ENCODE measurements at places on chromosomes 4 and X.
A peak's percentile ranks its signal among the peaks of the same experiment; 100 is the strongest.

DNA sequence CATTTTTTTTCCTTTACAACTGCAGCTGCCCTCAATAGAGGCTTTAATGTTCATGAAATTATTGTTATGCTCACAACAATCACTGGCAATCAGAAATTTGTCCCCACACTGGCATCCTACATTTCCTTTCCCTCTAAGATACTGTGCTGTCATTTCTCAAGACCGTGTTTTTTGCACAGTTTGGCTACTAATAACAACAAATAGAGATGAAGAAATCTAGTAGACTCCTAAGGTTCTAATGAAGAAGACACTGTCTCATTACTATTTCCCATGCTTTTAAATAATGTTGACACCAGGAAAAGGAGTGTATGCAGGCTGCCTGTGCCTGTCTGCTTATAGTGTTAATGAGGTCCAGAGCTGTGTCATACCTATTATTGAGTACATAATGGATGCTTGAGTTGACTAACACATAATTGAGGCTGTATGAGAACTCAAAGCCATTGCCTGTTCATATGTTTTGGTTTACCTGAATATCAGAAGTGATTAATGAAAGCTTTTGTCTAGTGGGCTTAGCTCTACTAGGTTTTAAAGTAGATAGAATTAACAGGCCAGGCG lies 1.5 kb upstream of the EIF4E start:
- DNase-seq, result no peak

DNA sequence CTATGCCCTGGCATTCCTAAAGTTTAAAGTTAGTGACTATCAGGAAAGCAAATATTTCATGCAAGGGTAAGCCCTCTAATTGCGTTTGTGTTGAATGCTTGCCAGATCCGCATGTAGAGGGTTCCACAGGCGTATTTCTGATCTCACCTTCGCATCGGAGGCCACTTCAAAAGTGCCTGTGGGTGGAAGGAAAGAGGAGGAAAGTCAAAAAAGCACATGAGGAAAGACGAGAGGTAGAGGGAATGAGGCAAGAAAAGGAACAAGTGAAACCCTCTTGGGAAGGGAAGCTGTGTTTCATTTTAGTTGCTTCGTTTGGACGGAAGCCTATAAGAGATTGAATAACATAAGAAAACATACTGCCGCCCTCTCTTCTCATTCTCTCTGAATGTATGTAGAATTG lies 628.8 kb downstream of the SPRY1 start:
- DNase-seq, result no peak

DNA sequence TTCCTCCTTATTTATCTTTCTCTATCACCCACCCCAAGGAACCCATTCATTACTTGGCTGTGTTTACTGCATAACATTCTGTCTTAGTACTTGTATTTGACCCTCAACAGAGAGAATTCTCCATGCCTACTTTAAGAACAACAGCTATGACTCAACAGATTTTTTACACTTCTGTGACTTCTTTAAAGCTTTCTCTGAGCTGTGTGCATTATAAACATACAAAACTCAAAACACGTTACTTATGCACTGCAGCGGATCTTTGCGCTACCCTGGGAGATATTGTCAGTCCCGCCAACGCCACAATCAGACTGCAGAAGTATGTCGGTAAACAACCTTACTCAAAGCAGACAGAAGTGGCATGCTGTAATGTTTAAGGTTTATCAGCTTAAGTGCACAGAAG lies 35.1 kb downstream of the PRKX start:
- DNase-seq, result no peak

- no peak for DNase-seq
Observed at GRCh38 chr4:67886281-67886680, 2.5 kb upstream of the TMPRSS11D start.

- DNase-seq, result no peak
Observed at GRCh38 chr4:148415500-148415899, 26.7 kb downstream of the NR3C2 start.

- no peak for DNase-seq
Observed at GRCh38 chr4:16608123-16608522, 290.3 kb downstream of the LDB2 start.

- DNase-seq, result no peak
Observed at GRCh38 chr4:155433636-155434360, 57.0 kb upstream of the MAP9 start.

- no peak for DNase-seq
Observed at GRCh38 chr4:84931274-84931673, 35.2 kb downstream of the WDFY3 start.

- DNase-seq, result no peak
Observed at GRCh38 chr4:159014859-159015258, 88.0 kb upstream of the RAPGEF2 start.

DNA sequence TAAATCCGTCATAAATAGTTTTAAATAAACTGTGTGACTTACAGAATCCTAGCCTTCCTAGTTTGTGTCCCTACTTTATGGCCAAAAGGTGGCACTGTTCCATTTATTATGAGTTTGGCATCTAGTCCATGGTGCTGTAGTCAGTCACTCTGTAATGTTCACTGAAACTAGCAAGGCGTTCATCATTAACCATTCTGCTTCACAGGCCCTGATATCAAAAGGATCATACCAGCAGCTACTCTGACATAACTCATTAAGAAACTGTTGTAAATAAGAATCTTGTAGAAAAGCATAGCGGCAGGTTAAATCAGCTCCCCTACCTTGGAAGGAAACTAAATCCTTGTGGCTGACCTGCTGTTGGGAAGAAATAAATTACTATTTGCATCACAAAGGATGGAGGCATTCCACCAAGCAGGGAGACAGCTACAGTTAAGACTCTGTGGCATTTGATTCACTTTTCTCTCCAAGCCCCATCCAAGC lies 919.6 kb upstream of the DIAPH2 start:
- DNase-seq, result no peak

DNA sequence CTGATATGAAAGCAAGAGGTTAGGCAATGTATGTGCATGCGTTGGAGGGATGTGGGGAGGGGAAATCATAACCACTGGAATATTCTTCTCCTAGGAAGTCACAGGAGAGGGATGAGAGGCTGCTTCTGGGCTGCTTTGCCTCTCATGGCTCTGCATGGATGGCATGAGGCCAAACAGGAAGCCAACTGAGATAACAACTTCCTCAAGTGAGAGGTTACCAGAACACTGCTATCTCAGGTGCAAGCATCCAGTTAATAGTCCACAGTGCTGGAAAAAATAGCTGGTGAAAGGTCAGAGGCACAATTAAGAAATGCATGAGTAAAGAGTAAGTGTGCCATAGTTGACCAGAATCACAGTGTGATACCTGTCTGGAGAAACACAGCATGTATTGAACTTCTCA lies 113.3 kb downstream of the ELOVL6 start:
- no peak for DNase-seq

- DNase-seq, result no peak
Observed at GRCh38 chr4:182978152-182978827, 61.1 kb upstream of the DCTD start.

GRCh38 chr4:34372815-34373214 lies 1871.5 kb downstream of the ARAP2 start:
- DNase-seq, result no peak

- DNase-seq, result no peak
Observed at GRCh38 chrX:103120748-103121147, 27.8 kb upstream of the NXF3 start.

DNA sequence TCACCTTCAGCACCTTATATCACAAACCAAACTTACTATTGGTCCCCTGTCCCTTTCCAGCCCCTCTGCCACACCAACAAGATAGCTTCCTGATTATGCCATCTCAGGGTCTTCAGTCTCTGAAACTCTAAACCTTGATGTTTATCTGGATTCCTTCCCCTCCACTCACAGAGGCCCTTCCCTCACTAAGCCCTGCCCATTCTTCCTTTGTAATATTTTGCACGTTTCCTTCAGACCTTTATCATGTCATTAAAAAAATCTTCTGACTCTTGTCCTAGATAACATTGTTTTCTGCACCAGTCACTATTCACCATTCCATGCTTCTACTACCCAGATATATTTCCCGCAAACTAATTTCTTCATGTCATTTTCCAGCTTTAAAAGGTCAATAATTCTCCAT lies 17.7 kb upstream of the CEP135 start:
- DNase-seq, result no peak

GRCh38 chr4:124947622-124948265 lies 235.2 kb upstream of the ANKRD50 start:
- DNase-seq, result no peak

GRCh38 chr4:23311983-23312382 lies 577.9 kb downstream of the PPARGC1A start:
- no peak for DNase-seq

DNA sequence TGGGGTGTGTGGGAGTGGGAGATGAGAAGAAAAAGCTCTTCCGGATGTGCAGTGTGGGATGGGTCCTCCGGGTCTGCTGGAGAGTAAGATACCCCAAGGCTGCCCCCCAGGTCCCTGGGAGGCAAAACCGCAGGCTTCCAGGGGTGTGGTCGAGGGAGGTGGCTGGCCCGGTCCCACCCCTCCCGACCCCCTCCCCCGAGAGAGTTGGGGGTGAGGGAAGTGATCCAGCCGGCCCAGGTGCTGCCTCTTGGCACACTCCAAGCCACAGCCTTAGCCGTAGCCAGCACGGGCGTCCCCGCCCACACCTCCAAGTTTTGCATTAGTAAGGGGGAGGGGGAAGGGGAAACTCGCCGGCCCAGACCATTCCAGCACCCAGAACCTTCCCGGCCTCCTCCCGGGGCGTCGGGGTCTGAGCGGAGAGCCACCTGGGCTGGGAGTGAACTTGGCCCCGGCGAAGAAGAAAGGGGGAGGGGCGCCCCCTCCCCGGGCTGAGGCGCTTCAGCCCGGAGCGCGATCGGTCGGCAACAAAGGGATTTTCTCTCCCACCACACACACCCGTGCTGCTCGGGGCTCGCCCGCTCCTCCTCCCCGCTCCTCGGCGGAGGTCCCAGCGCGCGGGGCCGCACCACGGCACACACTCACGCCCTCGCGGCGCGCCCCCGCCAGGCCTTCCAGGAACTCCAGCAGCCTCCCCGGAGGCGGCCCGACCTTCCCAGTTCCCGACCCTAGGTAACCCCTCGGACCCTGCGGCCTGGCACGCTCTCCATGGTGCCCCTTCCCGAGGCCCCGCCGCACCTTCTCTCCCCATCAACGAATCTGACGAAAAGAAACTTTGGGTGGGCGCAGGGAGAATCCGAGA lies 14.4 kb downstream of the BCOR start:
- no peak for DNase-seq

DNA sequence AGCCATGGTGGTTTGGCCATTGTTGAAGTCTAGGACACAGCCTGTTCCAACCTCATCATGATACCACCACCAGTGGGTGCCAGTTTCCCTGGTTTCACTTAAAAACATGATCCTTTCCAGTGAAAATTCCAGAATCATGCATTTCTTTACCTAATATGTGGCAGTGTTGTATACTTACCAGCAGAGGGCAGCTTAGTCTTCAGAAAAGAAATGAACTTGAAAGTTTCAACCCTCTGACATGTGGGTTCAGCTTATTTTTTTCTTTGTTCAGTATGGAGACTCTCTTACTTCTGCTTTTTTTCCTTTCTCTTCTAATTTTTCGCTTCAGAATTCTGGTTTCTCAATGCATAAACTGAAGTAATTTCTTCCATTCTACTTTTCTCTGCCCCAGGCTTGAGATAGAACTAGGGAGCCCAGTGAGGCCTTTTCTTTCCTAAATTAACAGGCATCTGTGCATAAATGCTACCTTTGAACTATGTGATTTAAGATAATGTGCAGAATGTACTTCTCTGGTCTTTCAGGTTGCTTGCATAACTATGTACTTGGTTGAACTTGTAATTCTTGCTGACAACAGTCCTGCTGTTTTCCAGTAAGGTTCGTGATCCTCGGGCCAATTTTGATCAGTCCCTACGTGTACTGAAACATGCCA lies 10.7 kb downstream of the LIAS start:
- DNase-seq, result peak; percentile 9

DNA sequence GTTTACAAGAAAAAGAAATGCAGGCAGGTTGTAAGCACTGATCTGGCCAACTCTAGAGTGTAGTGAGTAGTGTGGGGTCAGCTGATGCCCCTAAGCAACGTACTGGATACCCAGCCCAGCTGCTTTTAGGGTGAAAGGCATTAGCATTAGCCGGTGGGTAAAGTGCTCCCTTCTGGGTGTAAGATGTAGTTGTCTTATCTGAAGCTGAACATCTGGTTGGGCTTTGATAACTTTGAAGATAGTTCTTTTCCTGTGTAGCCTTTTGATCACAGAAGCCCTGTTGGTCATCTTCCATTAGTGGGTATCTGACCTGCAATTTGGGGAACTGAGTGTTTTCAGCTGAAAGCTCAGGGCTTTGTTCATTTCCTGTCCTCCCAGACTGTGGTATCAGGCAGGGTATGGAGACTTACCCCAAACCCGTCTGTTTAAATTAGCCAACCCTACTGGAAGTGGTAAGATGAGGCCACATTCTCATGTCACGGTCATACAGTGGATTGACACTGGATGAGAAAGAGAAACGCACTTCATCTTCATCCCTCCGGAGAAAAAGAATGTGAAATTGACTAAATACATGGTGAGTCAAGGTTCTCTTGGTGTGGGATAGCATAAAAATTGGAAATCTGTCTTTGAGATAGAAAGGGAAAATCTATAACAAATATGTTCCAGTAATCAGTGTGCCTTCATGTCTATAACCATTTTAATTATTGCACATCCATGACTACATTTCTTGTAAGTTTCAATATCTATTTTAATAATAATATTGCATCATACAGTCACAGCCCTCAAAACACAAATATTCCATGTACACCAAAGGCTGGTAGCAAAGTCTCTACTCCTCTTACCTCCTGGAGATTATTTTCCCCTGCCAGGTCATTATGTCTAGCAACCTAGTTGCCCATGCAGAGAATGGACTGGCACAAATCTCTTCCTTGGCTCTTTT lies 8.7 kb downstream of the RHOH start:
- no peak for DNase-seq

DNA sequence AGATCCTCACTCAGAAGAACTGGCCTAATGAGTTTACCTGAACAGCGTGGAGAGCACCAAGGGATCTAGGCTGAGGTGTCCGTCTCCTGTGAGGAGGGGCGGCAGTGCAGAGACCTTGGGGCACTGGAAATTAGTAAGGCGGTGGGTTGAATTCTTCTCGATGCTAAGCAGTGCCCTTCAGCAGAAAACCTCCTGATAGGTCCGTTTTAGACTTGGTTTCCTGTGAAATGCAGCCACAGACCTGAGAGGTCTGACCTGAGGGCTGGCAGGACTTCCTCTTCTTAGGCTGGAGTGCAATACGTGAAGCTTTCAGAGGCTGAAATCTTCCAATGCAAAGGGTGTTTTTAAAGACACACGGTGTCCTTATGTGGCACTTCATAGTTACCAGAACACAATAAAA lies at the start of gene CLNK:
CLNK (minus strand) TSS at position 138 of the 400 bp plus-strand sequence. CDS start 16,899 bp downstream, outside the sequence.
- DNase-seq, result no peak

DNA sequence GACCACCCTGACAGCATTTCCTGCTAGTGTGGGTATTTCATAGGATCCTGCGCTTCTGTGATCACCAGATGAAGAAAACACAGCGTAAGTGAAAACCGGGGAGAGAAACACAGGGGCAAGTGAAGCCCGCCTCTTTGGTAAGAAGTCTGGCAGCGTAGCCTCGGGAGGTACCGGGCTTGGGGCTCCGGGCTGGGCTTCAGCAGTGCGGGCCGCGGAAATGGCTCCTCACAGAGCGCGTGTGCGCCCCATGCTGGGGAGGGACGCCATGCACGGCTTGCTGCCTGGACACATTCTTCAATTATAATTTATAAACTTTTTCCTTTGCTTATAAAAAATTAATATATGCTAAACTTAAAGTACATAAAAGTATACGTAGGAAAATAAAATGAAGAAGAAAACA lies 151.5 kb downstream of the AFAP1 start:
- DNase-seq, result no peak

- no peak for DNase-seq
Observed at GRCh38 chr4:181308476-181309312, 934.5 kb upstream of the TENM3 start.

- DNase-seq, result no peak
Observed at GRCh38 chrX:38225093-38225492, 4.4 kb upstream of the SRPX start.

All from cerebellar nuclear complex (tissue), 1 donor.